ENCODE measurements at places on chromosomes 11 and 22.

GRCh38 chr11:12822392-12823022, 148.3 kb downstream of the TEAD1 start:
- no peak for DNase-seq

DNA sequence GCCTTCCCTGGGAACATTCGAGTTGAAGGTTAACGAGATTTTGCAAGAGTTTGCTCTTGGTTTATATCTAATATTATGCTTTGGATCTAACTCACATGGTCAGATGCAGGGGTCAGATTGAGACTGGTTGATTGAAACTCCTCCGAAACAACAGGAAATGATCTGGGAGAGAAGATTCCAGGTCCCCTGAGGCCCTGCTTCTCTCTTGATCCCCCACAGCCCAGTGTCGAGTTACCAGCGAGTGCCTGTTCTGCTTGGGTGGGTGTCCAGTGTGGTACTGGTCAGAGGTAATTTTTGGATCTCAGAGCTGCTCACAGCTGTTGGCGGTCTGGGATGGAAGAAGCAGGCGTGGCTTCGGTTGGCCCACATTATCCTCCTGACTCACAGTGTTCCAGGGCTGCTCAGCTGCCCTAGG, 9.2 kb downstream of the FBLN1 start:
- DNase-seq: no peak

DNA sequence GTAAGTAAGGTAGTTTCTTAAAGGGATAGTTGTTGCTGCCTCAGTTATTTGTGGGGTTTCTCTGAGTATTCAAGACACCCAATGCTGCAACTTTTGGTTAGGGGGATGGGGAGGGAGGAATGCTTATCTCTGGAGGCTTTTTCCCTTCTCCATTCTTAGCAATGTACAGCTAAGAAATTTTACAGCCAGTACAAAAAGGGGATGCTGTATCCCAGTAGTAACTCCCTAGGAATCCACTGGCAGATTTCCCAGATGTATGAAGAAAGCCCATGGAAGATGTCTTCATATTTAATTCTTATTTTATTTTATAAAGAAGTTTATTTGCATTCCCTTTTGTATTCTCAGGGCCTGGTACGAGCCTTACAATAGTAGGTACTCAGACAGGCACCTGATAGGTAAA, 154.8 kb downstream of the ENTHD1 start:
- DNase-seq: no peak

DNA sequence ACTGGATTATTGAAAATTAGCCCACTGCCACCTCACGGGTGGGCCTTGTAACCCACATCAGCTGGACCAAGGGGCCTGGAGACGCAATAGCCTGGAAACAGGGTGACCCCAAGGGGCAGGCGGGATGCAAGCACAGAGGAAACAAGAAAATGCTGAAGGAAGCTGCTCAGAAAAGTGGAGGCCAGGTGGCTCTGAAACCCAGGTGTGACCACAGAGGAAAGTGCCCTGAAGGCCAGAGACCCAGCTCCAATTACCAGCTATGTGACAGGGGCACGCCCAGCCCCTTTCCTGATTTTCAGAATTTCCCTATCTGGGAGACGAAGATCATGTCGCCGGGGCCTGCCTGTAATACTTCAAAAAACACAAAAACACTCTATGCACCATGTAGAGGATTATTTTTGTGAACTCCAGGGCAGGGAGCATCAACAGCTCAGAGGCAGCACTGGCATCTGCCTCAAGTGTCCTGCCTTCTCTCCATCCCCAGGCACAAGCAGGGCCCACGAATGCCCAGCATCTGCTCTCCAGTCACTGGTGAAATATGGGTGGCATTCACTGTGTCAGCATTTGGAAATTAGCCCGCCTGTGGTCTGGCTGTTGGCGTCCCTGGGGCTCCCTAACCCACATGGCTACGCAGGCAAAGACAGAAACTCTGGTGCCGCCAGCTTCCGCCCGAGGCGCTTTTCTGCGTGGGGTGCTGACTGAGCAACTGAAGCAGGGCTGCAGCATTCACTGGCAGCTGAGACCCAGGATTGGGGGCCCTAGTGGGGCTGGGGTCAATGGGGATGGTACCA, 6.3 kb downstream of the KCNJ1 start:
- no peak for DNase-seq

DNA sequence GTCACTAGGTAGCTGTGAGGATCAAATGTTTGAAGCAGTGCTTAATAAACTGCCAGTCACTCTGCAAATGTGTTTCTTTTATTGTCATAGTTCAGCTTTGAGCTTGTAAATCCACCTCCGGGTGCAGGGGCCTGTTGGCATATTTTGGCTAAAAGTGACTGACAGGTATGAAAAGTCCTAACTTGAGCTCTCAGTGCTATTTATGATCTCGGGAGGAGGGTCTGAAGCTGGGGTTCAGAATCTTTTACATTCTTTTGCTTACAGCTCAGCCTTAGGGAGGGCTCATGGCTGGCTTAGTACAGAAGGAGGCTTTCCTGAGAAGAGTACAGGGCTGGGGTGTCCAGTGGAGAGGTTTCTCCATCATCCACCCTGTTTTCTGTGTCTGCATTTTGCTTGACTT, 1.5 kb downstream of the ASPHD2 start:
- no peak for DNase-seq

- DNase-seq: no peak
Measured at GRCh38 chr22:42912059-42912458, 55.0 kb upstream of the ARFGAP3 start.
